ENCODE measurements at places on chromosomes 7 and 10. TPM values are rescaled to one million over a fixed set of nuclear protein-coding genes. Genes with fewer than 3 reads are reported as not detected.

Gene SPDYE16
- 0.53 TPM for total RNA-seq

Gene HPSE2
- total RNA-seq = not detected

Gene FAM241B
- total RNA-seq = 1.1 TPM

Gene CEP55
- 0.19 TPM for total RNA-seq

Gene HMX2
- total RNA-seq = not detected

Gene SERPINE1
- not detected for total RNA-seq

Gene PROSER2
- not detected for total RNA-seq

- no peaks in the 10 kb centered on the region for H3K27me3 ChIP-seq
- H3K4me1 ChIP-seq = peaks cover 11% of the 10 kb centered on the region
- H3K4me3 ChIP-seq = peak within 1 kb of the TSS; percentile 79
- DNase-seq = peak; percentile 64
- peak within 1 kb of the TSS; percentile 70 for H3K27ac ChIP-seq
- no peaks in the 10 kb centered on the region for H3K36me3 ChIP-seq
Measured at GRCh38 chr7:150685219-150686029, at the start of gene GIMAP2. Gene GIMAP2 (plus strand): TSS chr7:150685706. CDS start chr7:150687060, 1,354 bp downstream.

- H3K27me3 ChIP-seq = no peaks in the 10 kb centered on the region
- no peaks in the 10 kb centered on the region for H3K4me1 ChIP-seq
- no peak overlapping the region for H3K4me3 ChIP-seq
- no peak overlapping the region for H3K27ac ChIP-seq
Measured at GRCh38 chr7:151453326-151453791, 13.4 kb upstream of the CRYGN start.

DNA sequence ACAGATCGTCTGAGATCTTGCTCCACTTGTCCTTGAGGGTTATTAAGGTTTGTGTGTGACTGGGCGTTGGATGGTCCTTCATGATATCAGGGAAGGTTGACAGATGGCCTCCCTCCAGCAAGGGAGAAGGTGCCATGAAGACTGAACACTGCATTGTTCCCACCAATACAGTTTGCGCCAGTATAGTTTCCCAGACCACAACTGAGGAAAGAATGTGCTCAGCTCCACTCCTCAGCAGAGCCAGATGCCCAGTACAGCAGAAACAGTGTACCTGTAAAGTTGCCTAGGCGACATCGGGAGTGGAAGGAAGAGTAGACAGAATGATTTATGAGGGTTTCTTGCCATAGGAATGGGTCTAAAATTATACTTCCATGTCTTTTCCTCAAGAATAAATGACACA, 137.5 kb downstream of the ST7 start:
- no peaks in the 10 kb centered on the region for H3K27me3 ChIP-seq
- no peak overlapping the region for H3K27ac ChIP-seq
- no peaks in the 10 kb centered on the region for H3K36me3 ChIP-seq
- no peak for DNase-seq
- no peaks in the 10 kb centered on the region for H3K4me1 ChIP-seq
- no peak overlapping the region for H3K4me3 ChIP-seq

DNA sequence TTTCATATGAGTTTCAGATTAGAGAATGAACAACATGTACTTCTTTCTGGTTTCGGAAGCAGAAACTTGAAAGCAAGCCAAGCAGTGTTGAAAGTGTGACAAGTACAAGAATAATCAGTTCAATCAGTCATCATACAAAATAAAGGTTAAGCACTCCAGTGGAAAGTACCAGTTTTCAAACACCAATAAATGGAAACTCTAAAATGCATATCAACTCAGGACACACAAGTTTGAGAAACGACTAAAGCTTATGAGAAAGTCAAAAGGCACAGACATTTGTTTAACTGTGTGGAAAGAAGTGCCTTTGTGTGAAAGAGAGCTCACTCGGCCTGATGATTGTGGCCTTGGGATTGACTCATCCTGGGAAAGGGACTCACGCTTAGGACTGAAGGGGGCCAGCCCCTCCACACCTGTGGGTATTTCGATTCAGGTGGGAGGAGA, 60.6 kb upstream of the AKR1C1 start:
- no peaks in the 10 kb centered on the region for H3K36me3 ChIP-seq
- H3K4me3 ChIP-seq = no peak overlapping the region
- no peaks in the 10 kb centered on the region for H3K4me1 ChIP-seq
- no peak overlapping the region for H3K27ac ChIP-seq
- DNase-seq = no peak
- no peaks in the 10 kb centered on the region for H3K27me3 ChIP-seq

DNA sequence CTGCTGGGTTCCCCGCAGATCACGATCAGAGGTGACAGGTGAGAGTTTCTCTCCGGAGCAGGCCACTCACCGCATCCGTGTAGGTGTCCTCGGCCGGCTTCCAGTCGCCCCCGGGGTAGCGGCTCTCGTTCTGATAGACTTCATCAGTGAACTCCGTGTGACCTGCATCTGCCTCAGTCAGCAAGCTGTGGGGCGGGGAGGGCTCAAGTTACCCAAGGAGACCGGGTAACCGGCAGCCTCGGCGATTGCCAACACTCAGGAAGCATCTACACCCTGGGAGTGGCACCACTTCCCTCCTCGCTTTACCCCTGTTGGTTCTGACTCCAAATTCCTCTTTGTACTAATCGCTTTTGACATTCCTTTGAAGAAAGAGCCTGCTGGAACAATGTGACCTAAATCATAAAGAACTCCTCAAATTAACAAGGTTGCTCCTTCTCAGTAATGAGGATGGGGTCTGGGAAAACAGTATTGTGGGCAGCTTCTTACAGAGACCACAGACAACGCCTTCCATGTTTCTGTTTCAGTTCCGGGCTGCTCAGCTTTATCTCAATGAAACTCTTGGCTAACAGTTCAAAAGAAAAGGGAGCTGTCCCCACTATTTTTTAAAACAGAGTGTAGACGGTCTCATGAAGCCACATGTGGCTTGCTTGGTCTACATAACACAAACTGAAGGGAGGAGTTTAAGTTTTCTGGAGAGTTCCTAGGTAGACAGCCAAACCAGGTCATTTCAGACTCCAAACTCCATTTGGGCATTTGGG, 118.1 kb downstream of the MYOF start:
- DNase-seq = no peak
- H3K27ac ChIP-seq = no peak overlapping the region
- no peaks in the 10 kb centered on the region for H3K4me1 ChIP-seq
- no peaks in the 10 kb centered on the region for H3K27me3 ChIP-seq

DNA sequence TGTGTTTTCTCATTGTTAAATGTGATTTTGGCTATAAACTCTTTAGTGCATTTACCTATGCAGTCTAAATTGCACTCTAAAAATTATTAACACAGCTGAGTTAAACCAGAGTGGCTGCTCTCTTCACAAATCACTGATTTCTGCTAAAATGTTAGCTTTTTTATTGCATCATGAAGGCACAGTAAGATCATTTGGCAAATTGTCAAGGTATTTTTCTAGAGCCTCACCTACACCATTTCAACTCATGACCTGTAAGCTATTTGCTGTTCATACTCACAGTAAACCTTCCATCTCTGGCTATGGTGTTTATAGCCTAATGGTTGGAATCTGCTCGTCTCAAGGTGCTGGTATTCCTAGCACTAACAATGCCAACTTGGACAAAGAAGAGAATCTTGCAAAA, 25.7 kb downstream of the NDUFB2 start:
- H3K4me1 ChIP-seq = peaks cover 3% of the 10 kb centered on the region
- H3K36me3 ChIP-seq = peaks cover 2% of the 10 kb centered on the region
- no peak for DNase-seq
- no peak overlapping the region for H3K4me3 ChIP-seq

DNA sequence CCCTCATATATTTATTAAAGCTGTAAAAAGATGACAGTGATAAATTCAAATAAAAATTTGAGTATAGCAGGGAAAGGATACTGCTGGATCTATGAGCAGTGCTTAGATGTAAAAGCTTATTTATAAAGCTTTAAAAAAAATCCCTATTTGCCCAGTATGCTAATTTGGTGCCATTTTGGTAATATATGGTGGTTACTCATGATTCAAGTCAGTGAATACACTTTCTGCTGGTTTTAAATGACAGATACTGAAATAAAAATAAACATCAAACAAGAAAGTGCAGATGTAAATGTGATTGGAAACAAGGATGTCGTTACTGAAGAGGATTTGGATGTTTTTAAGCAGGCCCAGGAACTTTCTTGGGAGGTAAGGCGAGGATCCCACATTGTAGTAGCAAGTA, 134.4 kb upstream of the SAMD8 start:
- peaks cover 14% of the 10 kb centered on the region for H3K36me3 ChIP-seq
- DNase-seq = peak; percentile 21

- no peaks in the 10 kb centered on the region for H3K36me3 ChIP-seq
- DNase-seq = no peak
- H3K27me3 ChIP-seq = no peaks in the 10 kb centered on the region
- no peak overlapping the region for H3K4me3 ChIP-seq
- H3K4me1 ChIP-seq = no peaks in the 10 kb centered on the region
Measured at GRCh38 chr7:92325858-92326257, 80.1 kb downstream of the ANKIB1 start.

DNA sequence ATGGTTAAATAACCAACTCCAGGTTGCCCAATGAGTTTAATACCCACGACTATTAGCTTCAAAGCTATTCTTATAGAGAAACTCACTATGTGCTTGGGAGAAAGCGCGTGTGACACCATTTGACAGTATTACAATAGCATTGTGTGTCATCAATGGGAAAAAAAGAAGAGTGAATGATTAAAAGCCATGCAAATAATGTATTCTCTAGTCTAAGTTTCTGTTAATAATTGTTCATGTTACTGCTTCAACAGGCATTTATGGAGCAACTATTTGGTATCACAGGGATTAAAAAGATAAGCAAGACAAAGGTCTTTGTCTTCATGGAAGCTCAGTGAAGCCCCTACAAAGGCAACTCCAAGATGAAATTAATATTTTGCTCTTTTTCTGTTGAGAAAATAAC, 47.2 kb downstream of the CAV1 start:
- no peak for DNase-seq
- H3K36me3 ChIP-seq = no peaks in the 10 kb centered on the region
- H3K4me3 ChIP-seq = no peak overlapping the region

DNA sequence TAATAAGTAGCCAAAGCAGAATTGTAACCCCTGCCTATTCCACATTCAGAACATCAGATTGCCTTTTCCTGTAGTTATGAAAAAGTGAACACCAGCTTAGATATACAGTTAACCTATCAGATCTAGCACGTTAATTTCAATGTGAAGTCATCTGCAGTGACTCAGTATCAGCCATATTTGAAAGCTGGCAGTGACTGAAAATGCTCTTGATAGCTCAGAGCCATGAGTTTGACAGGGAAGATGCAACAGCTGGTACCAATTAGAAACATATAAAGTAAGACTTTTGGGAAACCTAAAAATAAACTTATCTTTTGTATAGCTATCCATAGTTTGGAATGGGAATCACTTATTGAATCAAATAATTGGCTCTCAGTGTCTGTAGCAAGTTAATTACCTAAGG, 284.1 kb upstream of the NPSR1 start:
- no peak for DNase-seq
- no peaks in the 10 kb centered on the region for H3K4me1 ChIP-seq
- H3K27ac ChIP-seq = no peak overlapping the region
- H3K36me3 ChIP-seq = no peaks in the 10 kb centered on the region

- no peaks in the 10 kb centered on the region for H3K36me3 ChIP-seq
- no peak for DNase-seq
- H3K4me3 ChIP-seq = peak overlapping the region; percentile 96
- peak overlapping the region; percentile 98 for H3K27ac ChIP-seq
Measured at GRCh38 chr7:156640949-156641485, 443 bp downstream of the RNF32 start.

DNA sequence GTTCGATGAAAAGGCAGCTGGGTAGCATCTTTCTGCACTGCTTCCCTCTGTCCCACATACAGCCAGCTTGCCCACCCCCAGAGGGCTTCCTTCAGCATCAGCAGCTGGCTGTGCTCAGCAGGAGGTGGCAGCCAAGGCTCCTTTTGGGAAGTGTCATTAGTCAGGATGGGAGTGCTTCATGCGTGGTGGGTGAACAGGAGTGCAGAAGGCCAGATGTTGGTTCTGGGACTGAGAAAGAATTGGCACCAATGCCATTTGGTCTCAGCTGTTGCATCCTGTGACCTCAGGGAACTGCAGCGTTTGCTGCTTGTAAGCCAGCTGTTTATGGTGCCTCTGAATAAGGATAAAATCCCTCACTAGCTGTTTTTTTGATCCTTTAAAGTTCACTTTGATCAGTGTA, 131.1 kb upstream of the SORCS3 start:
- no peaks in the 10 kb centered on the region for H3K36me3 ChIP-seq
- H3K27me3 ChIP-seq = no peaks in the 10 kb centered on the region
- DNase-seq = no peak

DNA sequence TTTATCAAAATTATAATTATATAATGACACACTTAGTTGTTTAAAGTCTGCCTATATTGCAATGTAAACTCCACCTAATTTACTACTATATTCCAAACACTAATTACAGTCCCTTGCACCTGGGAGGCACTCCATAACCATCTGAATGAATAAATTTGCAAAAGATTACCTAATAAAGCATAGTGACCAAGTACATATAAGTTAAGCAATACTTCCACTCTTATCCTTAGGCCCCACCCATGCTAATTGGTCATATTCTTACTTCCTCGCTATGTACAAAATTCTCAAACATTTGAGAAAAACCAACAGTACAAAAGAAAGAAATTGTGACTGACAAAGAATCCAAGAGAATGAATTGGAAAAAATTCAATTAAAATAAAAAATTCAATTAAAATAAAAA, 65.3 kb downstream of the ZFAND4 start:
- H3K4me3 ChIP-seq = no peak overlapping the region
- H3K4me1 ChIP-seq = no peaks in the 10 kb centered on the region
- H3K36me3 ChIP-seq = peaks cover 11% of the 10 kb centered on the region
- no peaks in the 10 kb centered on the region for H3K27me3 ChIP-seq

GRCh38 chr7:151168003-151168786, 701 bp upstream of the GBX1 start:
- H3K36me3 ChIP-seq = no peaks in the 10 kb centered on the region
- peaks cover 63% of the 10 kb centered on the region for H3K27me3 ChIP-seq
- no peak overlapping the region for H3K27ac ChIP-seq
- H3K4me3 ChIP-seq = peak overlapping the region; percentile 49
- peak; percentile 76 for DNase-seq

DNA sequence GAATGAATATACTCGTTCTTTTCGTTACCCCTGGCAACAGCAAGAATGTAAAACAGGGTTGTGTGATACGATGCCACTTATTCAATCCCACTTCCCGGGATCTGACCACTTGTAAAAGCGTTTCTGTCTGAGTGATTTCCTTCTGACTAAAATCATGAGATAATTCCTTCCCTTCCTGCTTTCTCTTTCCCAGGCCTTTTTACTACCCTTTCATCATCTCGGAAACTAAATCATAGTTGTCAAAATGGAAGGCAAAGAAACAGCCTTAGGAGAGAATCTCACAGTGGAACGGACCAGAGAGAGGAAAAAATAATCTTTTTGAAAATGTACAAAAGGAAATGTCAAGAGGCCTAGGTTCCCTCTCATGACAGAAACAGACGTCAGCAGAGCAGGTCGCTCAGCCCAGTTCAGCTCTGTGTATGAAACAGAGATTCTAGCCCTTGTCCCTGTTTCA, 29.8 kb downstream of the DIP2C start:
- no peak overlapping the region for H3K27ac ChIP-seq
- no peaks in the 10 kb centered on the region for H3K4me1 ChIP-seq
- no peak overlapping the region for H3K4me3 ChIP-seq
- H3K27me3 ChIP-seq = no peaks in the 10 kb centered on the region
- no peak for DNase-seq

DNA sequence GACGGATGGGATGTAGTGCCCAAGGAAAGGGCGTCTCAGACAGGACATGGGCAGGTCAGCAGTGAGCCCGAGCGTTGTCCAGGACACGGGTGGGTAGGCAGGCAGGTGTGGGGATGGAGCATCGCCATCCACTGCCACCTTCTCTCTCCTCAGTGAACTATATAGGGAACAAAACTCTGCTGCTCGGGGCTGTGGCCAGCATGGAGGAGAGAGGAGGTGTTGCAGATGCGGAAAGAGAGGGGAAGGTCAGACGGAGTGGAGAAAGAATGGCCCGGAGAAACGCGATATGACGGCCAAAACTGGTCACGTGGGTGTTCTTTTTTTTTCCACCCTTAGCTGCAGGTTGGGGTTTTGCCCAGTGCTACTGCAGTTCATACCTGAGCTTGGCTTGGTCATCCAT, 71.2 kb downstream of the GRID1 start:
- H3K36me3 ChIP-seq = no peaks in the 10 kb centered on the region
- H3K4me3 ChIP-seq = no peak overlapping the region

Data from B cell (primary cell).